ENCODE measurements at places on chromosomes 16 and 17. TPM values are rescaled to one million over a fixed set of nuclear protein-coding genes. Genes with fewer than 3 reads are reported as not detected.

The NACA2 gene
- not detected for polyA plus RNA-seq

The FBXO39 gene
- not detected for polyA plus RNA-seq

The WNT3 gene
- 7.6 TPM for polyA plus RNA-seq

The CSH1 gene
- polyA plus RNA-seq = not detected

The KIFC3 gene
- 33.2 TPM for polyA plus RNA-seq

The HOXB5 gene
- not detected for polyA plus RNA-seq

The MSLN gene
- polyA plus RNA-seq = 0.40 TPM

Measured in neural cell (in vitro differentiated cells).